ENCODE measurements at places on chromosomes 12 and 14.
A peak's percentile ranks its signal among the peaks of the same experiment; 100 is the strongest.

DNA sequence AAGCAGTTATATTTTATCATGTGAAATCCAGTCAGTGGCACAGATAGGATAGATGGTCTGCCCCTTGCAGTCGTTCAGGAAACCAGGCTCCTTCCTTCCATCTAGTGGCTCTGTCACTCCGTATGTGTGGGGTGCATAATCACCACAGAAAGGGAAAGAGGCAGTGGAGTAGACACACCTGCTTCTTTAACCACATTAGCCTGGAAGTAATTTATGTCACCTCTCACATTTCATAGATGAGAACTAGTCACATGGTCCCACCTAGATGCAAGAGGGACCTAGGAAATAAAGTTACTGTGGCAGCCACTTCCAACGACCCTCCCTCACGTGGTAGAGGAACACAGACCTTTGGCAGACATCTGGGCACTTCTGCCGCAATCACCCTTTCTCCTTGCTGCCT is 14.2 kb upstream of the RNU6-8 start:
- no peak for DNase-seq

GRCh38 chr14:77219591-77219990 is 38.0 kb downstream of the TMEM63C start:
- no peak for DNase-seq

- no peak for DNase-seq
Measured at GRCh38 chr14:99158646-99159165, 113.3 kb downstream of the BCL11B start.

DNA sequence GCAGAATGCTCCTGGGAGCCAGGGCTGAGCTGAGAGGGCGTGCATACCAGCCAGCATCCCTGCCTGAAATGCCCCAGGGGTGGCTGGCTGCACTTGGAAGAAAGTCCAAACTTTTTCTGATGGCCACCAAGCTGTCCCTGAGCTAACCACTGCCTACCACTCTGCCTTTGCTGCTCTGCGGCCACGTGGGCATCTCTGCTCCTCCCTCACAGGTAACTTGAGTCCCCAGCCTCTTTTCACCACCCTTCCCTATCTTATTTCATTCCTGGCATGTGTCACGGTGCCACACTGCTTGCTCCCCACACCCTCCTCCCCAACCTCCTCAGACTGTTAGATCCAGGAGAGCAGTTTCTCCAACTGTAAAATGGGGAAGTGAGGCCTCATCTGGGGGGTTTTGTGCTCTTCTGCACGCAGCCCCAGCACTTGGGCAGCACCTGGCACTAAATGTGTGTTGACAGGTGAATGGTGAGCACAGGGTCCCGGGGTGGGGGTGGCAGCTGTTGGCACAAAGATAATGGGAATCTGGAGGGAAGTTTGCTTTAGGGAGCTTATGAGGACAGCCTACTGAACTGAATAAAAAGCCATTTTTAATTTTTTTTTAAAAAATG is 113.0 kb downstream of the GLT1D1 start:
- DNase-seq: no peak

GRCh38 chr12:102343361-102344121 is 136.8 kb downstream of the IGF1 start:
- no peak for DNase-seq

GRCh38 chr12:5798242-5799015 is 146.6 kb downstream of the ANO2 start:
- no peak for DNase-seq

GRCh38 chr12:54304187-54304810 is 3.5 kb upstream of the NFE2 start:
- no peak for DNase-seq

- no peak for DNase-seq
Measured at GRCh38 chr12:13200841-13201240, 4.3 kb downstream of the EMP1 start.

DNA sequence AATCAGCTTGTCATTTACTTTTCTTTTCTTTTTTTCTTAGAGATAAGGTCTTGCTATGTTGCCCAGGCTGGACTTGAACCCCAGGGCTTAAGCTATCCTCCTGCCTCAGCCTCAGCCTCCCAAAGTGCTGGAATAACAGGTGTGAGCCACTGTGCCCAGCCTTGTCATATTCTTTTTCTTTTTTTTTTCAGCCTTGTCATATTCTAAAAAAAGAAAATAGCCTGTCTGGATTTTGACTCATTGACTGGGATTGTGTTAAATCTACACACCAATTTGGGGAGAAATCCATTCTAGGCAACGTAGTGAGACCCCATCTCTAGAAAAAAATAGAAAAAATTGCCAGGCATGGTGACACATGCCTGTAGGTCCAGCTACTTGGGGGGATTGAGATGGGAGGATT is 24.1 kb downstream of the ATP5MC2 start:
- DNase-seq: no peak

DNA sequence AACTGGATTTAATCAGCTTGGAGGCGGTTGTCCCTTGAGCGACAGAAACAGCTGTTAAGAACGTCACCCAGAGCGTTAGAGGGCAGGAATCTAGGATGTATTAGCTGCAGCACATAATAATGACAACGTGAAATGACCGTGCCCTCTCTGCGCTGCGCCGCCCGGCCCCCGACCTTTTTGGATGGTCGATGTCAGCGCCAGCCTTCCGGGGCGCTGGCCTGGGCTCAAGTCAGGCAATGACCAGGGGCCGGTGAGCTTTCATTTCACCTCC is 427 bp upstream of the TMEM120B start:
- no peak for DNase-seq

DNA sequence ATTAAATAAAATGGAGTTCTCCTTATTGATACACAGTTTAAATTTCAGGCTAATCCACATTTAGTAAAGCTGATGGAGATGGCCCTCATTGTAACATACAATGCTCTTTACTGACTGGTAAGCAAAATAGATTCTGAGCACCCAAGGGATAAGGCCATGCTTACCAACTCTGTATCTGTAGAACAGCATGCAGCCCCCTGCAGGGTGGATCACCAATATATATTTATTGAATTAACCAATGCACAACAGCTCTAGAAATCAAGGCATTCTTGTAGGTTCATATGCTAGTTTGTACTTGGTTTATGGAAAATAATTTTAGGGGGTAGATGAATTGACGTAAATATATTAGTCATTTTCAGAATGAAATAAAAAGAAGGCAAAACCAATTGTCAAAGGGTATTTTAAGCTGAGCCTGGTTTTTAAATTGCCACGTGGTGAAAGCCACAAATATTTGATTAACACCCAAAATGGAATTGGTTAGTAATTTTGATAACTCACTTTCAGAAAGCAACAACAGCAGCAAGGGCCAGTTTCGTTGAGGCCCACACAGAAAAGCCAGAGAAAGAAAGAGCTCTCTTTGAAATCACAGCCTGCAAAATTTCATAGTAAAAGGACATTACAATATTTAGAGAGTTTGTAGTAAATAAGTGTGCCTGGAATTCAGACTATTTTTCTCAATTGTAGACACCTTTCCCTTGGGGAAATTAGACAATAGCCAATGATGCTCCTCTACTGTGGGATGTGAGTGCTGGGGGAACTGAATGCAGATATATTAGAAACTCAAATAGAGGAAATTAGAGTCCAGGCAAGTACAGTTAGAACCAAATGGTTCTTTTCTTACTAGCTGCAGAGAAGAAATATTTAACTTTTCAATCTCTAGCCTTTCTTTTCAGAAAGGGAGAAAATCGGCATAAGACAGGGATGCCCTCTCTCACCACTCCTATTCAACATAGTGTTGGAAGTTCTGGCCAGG is 216.2 kb upstream of the ABCD2 start:
- no peak for DNase-seq

DNA sequence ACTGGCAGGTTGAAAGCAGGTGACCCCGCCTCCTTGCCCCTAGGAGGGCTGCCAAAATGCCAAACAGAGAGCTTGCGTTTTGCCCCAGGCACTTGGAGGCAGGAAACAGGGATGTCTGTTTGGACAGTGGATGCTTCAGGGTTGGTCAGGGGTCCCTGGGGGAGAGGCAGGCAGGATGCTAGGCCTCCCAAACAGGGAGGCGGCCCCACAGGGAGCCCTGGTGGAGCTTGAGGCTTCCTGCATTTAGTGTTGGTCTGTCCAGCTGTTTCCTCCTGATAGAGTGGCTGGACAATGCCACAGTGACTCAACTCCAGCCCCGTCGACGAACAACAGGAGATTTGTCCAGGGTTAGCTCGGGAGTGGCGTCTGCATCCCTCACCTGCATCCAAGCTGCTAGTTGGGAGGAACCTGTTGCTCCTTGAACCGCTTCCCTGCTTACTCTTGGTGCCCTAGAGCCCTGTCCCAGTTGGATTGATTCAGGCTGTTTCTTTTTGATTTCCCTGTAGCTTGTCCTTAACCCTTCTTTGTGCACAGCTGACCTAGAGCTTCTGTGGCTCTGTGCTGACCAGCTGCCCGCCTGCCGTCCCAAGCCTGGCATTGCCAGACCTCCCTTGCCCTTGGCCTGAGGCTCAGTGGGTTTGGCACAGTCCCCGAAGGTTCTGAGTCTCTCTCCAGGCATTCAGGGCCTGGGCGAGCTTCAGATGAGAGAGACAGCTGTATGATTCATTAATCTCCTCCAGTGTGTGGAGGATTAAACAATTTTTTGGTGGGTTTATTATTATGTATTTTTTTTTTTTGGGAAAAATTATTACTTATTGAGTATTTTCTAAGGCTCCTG is 45.9 kb downstream of the TSPAN9 start:
- DNase-seq: no peak

GRCh38 chr14:95828649-95829265 is 47.9 kb upstream of the TUNAR start:
- no peak for DNase-seq

DNA sequence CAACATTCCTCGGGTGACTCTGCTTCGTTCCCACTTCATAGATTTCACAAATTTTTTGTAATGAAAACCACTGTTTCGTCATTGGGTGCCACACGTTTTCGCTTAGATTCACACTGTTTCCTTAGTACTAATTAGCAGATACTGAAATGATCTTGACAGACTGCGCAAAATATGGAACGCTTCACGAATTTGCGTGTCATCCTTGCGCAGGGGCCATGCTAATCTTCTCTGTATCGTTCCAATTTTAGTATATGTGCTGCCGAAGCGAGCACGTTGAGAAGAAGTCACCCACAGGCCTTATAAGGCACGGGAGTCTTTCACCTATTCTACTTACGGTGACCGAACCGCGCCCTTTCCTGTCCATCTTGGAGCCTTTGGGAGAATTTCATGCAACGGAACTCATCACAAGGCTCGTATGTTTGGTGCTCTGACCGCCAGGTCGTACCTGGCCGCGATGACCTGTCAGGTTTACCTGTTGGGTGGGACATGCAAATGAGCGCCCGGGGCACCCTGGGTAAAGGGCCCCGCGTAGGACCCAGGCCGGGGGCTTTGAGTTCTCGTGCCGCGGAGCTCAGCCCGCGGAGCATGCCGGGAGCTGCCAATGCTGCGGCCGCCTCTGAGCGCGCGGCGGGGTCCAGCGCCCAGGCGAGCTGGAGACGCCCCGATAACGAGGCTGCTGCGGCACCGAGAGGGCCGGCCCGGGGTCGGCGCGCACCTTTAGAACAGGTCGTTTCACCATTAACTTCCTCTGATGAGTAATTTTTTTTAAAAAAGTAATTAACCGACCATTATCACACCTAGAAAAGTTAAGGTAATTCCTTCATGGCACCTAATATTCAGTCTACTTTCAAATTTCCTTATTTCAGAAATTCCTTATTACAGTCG is at the start of gene RNU6-8:
RNU6-8 (minus strand) TSS at position 272 of the 885 bp plus-strand sequence.
- peak; percentile 77 for DNase-seq

- DNase-seq: no peak
Measured at GRCh38 chr12:80936642-80937390, 918 bp downstream of the LIN7A start.

DNA sequence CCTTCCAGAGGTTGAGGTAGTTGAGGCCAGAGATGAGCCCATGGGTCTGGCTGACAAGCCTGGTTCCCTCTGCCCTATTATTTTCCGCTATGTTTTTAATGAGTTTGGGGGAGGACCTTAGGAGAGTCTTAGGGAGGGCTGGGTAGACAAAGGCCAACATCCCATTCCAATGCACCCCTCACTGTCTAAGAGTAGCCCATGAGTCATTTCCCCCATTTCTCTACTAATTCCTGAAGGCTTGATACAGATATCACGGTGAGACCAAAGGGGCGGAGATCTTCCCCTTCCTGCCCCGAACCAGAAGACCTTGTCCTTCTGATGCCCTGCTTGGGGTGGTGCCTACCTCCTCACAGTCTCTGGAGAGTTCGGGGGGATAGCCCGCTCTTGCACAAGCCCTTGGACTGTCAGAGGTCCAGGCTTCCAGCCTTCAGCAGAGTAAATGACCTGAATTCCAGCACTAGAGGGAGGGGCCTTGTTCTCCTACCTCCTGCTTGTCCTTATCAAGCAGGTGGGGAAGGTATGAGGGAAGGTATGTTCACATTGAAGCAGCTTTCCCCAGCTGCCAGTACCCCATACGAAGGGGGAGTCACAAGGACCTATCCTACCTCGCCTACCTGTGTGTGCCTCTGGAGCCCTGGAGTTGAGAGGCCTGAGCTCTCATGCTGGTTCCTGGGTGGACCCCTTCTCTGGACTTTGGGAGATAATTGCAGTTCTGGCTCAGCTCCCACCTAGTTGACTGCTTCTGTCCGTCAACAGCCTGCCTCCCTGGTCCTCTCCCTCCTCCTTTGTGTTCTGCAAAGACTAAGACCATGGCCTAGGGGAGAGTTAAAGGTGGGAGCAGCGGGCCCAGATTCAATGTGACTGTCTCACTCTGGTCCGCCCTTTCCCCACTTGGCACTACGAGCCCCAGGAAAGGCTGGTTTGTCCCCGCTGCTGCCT is 3.7 kb downstream of the PSMB11 start:
- DNase-seq: no peak

DNA sequence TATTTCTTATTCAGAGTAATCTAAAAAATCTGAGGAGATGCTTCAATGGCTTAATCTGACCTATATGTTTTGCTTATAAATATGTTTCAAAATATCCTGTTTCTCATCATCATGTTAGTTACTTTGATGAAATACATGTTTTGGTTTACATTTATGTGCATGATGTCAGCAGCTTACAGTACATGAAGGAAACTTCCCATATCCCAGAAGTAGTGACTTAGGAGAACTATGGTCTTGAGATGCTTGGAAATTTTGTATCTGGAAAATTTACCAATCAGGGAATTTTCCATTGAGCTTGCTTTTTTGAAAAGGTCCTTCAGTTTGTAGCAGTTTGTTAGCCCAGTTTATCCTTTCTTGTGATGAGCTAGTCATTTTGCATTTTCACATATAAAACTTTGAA is 73.3 kb downstream of the RASSF8 start:
- DNase-seq: no peak

DNA sequence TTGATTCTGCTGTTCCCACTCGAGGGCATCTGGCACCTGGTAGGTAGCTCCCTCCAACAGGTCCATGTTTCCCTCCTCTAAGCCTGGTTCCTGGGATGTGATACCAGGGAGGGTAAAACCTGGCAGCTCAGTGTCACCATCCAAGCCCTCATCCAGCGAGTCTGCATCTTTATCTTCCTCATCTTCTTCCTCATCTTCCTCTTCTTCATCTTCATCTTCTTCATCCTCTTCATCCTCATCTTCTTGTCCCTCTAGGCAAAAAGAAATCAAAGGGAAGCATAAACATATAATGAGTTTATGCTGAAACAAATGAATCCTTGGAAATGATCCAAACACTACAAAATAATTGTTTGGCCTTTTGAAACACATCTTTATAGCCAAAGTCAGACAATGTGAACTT is 55.3 kb downstream of the ARMH4 start:
- DNase-seq: no peak

DNA sequence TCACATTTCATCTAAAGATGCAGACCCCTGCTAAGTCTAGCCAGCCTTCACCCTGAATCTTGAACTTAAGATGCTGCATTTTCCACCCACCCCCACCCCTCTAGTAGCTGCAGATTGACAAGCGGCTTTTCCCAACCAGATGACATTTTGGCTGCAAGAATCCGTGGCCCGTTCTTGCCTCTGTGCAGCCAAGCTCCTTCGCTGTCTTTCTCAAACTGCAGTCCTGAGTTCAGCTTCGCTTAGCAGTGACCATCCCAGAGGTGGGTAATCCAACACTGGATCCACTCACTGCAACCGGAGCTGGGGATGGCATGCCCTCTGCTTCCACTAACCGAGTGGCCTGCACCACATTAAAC is 765 bp upstream of the NFYB start:
- DNase-seq: no peak

Data from stimulated activated CD8-positive, alpha-beta memory T cell treated with anti-CD3 and anti-CD28 coated beads, Interleukin-2, amount 100 ng/mL, for 48 hours (primary cell).